Activated CD8-positive, alpha-beta memory T cell treated with anti-CD3 and anti-CD28 coated beads for 4 hours (primary cell): ENCODE measurements at places on chromosomes 2 and 18.

- no peak for DNase-seq
Observed at GRCh38 chr2:61410185-61410584, 60.7 kb downstream of the USP34 start.

- no peak for DNase-seq
Observed at GRCh38 chr2:233835230-233836186, 18.8 kb downstream of the HJURP start.

- no peak for DNase-seq
Observed at GRCh38 chr2:145137211-145137610, 617.3 kb upstream of the ZEB2 start.

DNA sequence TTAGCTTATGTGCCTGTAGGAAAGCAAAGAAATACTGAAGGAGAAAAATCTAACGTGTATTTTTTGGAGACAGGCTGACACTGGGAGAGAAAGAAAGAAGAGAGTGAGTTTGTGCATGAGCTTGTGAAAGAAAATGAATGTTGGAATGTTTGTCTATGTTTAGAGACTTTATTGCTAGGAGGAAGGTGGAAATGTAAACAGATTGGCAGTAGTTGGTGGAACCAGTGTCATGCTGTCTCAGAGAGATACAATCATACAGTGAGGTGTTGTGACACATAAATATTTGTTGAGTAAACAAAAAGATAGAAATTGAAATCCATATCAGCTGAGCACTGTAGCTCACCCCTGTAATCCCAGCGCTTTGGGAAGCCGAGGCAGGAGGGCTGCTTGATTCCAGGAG is 222.2 kb upstream of the MEIS1 start:
- no peak for DNase-seq

GRCh38 chr2:177673602-177674595 is 281.3 kb downstream of the AGPS start:
- no peak for DNase-seq

GRCh38 chr18:63158676-63159291 is 160.8 kb downstream of the BCL2 start:
- no peak for DNase-seq

DNA sequence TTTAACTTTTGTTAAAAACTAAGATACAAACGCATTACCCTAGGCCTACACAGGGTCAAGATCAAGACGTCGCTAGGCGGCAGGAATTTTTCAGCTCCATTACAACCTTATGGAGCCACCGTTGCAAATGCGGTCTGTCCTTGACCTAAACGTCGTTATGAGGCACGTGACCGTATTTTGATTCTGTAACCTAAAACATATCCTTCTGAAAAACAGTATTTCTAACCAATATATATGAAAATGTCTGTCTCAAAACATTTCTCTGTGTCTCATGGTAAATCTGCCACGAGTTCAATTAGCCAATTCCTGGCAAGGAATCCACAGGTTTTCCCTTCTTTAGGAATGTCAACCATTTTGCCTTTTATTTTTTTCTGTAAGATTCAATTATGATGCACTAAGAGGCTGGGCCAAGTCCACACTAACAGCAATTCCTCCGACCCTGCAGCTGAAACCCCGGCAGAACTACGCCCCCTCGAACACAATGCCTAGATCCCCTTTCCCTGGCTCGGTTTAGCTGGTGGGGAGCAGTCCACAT is 1.7 kb downstream of the RTN4 start:
- no peak for DNase-seq

DNA sequence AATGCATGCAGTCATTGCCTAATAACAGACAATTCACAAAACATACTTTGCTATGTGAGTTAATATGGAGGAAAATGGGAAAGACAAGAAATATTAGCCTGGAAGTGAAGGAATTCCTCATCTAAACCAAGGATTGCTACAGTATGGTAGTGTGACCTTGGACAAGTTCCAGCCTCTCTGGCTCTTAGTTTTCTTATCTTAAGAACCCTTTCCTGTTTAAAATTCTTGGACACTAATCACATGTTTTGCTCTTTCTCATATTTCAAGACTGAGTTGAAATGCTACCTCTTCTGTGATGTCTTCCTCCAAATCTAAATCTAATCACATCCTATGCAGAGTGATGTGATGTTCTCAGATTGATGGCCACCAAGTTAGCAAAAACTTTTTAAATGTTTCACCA is 20.8 kb upstream of the ADAM23 start:
- no peak for DNase-seq

DNA sequence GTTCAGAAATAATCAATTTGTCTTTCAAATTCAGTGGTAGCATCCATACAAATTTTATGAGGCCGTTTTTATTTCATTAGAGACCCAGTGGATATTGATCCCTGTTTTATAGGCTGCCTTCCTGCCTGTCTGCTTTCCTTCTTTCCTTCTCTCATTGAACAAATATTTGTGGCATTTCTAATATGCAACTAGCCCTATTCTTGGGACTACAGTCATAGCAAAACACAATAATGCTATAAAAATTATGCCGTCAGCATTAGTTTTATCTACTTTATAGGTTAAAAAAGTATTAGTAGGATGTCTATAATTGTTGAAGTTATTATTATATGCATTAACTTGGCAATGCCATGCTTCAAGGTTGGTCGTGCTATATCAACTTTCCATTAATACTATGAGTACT is 2037.8 kb upstream of the LRRTM1 start:
- DNase-seq = no peak

DNA sequence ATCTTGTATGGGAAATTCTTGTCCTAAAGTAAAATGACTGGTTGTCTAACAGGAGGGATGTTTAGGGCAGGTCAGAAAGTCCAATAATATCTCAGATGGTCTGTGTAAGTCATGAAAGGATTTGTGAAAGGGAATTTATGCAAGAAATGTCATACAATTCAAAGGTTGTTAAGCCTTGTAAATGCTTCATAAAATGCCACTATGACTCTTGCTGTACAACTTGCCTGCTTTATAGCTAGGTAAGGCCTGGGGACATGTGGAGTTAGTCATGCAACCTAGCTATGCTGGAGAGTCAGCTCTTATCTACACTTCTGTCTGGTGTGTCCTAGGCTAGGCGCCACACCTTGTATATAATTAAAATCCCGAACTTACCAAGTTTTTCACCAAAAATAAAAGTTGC is 36.9 kb upstream of the VWA3B start:
- DNase-seq = no peak

DNA sequence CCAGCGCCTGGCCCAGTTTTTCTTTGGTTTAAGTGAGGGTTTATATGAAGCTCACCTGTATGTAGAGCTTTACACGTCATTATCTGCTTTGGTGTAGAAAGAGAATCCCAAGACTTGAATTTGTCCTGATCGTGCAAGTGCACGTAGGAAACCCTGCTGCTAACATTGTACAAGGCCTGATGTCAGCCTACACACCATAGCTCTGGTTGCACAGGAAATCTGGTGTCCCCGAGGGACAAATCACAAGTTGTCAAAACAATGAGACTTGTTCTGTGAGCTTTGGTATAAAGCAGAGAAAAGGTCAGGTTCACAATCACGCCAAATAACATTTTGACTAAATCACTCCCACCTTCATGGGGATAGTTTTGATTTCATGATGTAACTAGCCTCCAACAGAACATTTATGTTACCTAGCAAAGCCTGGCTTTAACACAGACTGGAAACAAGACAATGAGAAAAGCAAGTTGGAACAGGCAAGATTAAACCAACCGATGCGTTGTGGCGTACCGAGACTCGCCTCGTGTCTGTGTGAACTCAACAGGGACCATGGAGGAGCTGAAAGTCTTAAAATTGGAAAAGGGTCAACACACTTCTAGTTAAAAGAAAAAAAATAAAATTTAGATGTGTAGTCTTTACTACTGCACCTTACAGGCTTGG is 41.4 kb downstream of the ZAP70 start:
- no peak for DNase-seq

- no peak for DNase-seq
Observed at GRCh38 chr2:239285071-239285931, 115.5 kb downstream of the HDAC4 start.

GRCh38 chr2:215364157-215365155 is 52.6 kb downstream of the ATIC start:
- DNase-seq = no peak

DNA sequence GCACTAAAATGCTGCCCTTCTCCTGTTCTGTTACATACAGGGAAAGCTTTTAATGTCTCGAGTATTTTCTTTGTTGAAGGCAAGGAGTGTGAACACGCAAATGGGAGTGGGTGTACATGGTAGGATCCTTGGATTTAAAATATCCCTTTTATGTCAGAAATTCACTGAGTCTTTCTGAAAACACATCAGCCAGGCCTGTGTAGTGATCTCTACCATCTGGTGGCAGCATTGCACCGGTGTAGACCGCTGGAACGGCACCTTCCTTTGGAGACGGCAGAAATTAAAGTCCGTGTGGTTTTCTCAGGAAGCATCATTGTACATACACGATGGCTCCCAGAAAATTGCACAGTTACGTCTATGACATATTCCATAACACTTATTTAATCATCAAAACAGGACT is 515.8 kb downstream of the GALR1 start:
- no peak for DNase-seq

DNA sequence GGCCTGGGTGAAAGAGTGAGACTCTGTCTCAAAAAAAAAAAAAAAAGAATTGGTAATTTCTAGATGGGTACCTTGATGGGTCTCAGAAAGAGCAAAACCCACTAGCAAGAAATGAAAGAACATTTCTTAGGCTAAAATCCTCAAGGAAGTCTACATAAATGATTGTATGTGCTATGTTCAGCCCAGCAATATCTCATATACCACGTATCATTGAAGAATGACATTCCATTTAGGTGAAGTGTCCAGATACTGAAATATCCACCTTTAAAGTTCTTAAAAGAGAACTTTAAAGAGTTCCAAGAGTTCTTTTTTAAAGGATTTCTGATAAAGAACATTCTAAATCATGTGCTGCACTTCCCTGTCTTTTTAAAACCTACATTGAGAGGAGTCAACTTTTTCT is 19.2 kb downstream of the NRP2 start:
- no peak for DNase-seq

DNA sequence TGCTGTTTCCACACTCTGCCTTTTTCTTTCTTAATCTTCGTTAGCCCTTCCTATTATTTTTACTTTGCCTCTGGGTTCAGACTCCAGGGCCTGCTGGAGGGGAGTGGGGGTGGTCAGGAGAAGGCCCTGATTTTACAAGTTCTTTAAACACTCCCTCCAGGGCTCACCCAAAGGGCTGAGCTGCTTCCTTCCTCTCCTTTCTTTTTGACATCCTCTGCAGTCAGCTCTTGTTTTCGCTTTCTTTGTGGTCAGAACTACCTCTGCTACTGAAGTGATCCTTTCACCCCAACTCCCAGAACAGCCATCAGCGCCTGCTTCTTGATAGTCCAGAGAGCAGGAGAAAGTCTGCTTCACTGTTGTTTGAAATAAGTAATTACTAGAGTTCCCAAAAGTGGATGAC is 925.7 kb downstream of the EPHA4 start:
- no peak for DNase-seq

GRCh38 chr2:157085522-157085921 is 172.0 kb upstream of the GALNT5 start:
- no peak for DNase-seq

DNA sequence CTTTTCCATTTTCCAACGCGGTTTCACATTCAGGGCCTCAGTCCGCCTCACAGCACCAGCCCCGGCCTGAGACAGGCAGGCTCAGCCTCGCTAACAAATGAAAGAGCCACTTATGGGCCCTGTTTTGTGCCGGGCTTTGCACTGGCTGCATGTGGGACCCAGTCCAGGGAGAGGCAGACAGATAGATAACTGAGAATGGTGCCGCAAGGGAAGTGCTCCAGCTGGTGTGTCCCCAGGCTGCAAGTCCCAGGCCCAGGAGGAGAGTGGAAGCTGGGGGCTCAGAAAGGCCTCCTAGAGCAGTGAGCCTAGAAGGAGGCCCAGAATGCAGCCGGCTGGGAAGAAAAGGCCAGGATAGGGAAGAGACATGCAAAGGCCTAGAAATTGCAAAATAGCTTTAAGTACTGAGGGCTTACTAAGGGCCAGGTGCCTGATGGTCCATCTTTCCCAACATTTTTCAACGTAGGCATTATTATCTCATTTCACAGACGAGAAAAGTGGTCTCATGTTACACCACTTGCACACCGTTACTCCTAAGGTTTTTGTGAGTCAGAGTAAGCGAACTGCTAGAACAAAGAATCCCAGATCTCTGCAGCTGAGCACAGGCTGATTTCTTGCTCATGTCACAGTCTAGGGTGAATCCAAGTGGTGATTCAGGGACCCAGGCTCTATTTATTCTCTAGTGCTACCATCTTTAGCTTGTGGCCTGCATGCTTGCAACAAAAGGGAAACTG is 26.0 kb downstream of the ADRA2B start:
- DNase-seq = no peak

DNA sequence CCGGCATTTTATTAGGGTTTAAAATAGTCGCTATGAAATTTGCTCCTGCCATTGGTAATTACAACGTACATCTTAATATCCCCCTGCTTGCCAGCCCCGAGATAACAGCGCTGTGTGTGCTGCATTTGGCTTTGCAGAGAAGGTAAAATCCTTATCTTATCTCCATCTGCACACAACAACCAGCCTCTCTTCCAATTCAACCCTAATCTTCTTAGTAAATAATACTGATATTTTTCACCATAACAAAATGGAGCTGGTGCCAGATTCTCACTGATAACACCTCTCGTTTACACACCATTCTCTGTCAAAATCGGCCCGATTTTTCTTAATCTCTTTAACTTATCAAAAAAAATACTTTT is 61.4 kb upstream of the SIX3 start:
- DNase-seq = no peak

DNA sequence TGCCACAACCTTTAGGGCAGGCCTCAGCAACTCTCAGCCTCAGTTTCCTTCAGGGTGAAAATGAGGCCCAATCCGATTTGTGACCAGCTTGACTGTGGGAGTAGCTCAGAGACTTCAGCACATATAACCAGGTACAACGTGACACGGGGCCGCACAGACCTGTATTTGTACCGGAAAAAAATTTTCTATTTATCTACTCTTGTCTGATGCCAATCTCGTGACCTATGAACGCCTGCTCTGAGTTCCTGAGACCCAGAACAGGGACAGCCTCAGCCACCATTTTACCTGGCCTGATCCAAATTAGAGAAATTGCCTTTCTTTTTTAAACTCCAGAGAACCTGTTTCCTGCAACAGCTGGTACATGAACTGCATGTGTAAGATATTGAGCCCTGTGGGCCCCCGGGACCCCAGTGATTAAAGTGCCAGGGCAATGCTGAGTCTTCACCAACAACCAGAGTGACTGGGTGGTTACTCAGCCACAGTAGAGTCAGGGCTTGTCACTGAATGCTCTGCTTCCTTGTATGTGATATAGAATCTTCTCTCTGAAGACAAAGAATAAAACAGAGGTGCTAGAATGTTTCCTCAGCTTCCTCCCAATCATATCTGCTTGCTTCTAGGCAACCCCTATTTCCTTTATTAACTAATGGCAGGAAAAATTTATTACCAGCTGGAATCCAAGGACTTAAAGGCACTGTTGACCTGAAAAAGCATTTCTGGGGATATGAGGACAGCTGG is 47.8 kb upstream of the FZD7 start:
- no peak for DNase-seq

GRCh38 chr2:62361964-62362363 is 144.0 kb downstream of the TMEM17 start:
- DNase-seq = no peak

DNA sequence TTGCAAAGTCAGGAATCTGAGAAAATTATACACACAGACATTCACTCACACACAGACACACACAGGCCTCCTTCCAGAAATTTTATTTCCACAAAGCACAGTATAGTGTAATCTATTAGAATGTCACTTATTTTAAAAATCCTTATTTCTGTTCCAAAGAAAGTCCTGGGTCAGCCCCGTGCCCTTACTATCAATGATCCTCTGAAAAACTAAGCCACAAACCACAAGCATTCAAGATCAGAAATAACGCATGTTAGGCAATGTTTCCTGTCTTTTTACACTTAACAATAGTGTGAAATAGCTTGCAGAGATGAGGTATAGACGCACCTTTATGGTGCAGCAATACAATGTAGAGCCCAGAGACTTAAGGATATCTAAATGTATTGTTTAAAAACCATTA is 25.8 kb downstream of the TBC1D8 start:
- DNase-seq = no peak
